GM20000 (cell line): ENCODE measurements at places on chromosomes 13 and 19.

GRCh38 chr13:102702965-102703725 is 8.3 kb upstream of the METTL21C start:
- DNase-seq: no peak

DNA sequence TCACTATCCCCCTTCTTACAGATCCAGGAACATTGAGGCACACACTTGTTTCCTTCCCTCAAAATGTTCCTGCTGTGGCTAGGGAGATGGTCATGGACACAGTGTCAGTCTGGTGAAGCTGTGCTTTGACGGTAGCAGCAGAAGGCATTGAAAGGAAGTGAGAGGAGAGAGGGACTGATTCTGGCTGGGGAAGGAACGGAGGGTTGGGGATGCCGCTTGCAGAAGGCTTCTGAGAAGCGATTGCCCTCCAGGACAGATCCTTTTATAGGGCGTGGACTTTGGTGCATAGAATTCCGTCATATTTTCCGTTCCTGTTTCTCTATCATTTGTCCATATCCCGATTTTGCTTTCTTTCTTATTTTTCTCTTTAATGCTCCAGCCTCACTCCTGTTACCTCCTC is 14.1 kb upstream of the MYH14 start:
- no peak for DNase-seq

DNA sequence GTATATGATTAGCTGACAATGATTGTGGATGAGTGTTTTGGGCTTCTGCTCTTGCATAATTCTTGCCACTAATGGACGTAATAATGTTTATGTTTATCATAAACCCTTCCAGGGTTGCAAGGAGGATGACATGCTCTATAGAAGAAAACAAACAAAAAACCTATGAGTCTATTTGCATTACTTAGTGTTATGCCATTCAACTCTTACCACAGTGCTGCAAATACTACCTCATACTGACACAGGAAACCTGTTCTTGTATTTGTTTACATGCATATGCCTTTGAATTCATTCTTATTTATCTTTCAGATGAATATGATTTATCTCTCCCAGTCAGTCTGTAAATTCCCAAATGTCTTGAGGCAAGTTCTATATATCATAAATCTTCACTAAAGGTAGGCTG is 39.6 kb upstream of the FREM2 start:
- no peak for DNase-seq

DNA sequence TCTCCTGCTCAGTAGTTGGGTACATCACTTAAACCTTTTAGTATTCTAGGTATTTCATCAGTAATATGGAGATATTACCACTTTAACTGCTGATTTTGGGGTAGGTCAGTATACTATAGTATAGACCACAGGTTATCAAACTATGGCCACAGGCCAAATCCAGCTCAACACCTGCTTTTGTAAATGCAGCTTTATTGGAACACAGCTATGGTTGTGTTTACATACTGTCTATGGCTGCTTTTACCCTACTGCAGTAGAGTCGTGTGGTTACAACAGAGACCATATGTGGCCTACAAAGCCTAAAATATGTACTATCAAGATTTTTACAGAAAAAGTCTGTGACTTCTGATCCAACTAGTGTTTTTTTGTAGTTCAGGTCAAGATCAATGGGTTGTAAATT is 10.3 kb downstream of the COG6 start:
- DNase-seq: no peak

DNA sequence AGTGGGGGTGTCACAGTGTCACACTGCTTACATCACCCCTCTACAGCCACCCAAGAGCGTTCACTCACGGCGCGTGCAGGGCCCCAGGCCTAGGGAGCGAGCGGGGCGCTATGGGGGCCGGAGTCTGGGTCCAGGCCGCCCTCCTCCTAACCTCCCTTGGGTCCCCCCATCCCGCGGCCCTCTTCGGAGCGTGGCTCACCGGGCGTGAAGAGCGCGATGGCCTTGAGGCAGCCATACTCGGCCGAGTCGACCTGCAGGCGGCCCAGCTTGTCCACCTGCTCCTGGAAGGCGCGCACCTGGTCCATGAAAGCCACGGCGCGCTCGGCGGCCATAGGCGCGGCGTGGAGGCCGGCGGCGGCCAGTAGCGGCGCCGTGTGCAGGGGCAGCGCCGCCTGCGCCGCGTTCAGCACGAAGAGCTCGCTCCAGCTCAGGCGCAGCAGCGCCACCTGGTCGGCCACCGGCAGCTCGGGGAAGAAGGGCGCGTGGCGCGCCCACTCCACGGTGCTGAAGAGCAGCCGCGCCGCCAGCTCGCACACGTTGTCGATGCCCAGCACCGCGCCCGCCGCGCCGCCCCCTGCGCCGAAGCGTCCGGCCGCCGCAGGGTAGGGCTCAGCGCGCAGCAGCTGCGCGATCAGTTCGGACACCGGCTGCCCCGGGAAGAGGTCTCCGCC is 9.4 kb downstream of the OCEL1 start:
- peak; percentile 89 for DNase-seq

DNA sequence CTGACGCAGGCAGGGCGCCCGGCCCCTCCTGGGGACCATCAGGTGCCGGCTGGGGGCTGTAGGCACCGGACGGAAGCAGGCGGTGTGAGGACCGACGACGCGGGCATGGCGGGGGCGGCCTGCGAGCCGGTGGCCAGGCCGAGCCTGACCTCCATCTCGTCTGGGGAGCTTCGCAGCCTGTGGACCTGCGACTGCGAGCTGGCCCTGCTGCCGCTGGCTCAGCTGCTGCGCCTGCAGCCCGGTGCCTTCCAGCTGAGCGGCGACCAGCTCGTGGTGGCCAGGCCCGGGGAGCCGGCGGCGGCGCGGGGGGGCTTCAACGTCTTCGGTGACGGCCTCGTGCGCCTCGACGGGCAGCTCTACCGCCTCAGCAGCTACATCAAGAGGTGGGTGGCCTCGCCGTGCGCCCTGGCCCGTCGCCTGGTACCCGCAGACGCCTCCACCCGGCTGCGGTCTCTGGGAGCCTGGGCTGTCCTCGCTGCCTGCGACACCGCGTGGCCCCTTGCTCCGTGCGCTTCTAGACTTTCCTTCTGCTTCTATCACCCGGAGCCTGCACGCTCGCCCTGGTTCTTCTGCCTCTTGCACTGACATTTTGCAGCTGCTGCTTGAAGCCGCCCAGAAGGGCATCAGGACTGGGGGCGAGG is 460 bp downstream of the MEDAG start:
- DNase-seq: no peak

DNA sequence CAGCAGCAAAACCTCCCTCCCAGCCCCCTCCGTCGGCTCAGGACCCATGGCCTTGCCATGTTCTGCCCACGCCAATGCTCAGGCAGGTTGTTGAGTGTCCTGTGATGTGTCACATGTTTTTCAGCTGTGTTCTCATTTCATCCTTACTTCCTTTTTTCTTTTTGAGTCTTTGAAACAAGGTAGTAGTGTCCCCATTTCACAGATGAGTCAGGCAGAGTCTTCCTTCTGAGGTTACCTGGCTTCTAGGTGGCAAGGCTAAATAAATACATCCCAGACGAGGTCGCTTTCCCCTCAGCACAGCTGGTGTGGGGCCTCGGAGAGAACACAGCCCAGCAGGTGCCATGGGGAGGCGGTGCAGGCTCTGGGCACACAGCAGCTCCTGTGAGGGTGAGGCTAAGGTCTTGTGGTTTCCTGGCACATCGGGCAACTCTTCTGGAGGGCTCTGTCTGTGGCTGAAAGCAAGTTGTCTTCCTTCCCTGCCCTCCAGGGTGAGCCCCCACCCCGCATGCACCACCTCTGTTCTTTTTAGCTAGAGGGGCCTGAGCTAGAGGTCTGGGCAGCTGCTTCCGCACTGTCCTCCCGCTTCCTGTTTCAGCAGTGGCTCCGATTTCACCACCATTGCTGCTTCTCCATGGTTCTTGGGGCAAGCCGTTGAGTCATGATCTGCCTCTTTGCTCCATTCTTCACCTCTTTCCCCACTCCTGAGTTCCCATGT is 15.1 kb downstream of the PRAM1 start:
- no peak for DNase-seq

DNA sequence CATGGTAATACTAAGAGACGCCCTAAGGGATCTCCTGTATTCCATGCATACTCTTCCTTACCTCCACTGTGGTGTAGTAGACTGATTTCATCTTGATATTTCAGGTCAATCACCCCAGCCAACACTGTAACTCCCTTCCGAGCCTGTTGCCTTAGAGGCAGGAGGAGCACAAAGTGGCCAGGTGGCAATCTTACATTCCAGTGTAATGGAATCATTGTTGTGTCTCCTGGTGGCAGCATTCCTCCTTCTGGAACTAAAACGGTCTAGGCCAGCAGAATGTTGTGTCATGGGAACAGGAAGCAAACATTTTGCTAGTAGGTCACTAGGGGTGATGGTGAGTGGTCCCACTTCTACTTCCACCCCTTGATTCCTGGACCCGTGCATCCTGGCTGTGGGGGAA is 405.7 kb upstream of the SLC10A2 start:
- no peak for DNase-seq

GRCh38 chr19:49536921-49537462 is 9.2 kb downstream of the RCN3 start:
- no peak for DNase-seq

GRCh38 chr13:106367361-106367971 is 168.0 kb downstream of the EFNB2 start:
- DNase-seq: no peak

GRCh38 chr19:39870171-39870971 is 24.2 kb upstream of the FBL start:
- DNase-seq: no peak

GRCh38 chr13:40503966-40504591 is 162.4 kb downstream of the FOXO1 start:
- DNase-seq: no peak

GRCh38 chr13:42100960-42101359 is 52.5 kb downstream of the DGKH start:
- DNase-seq: no peak

DNA sequence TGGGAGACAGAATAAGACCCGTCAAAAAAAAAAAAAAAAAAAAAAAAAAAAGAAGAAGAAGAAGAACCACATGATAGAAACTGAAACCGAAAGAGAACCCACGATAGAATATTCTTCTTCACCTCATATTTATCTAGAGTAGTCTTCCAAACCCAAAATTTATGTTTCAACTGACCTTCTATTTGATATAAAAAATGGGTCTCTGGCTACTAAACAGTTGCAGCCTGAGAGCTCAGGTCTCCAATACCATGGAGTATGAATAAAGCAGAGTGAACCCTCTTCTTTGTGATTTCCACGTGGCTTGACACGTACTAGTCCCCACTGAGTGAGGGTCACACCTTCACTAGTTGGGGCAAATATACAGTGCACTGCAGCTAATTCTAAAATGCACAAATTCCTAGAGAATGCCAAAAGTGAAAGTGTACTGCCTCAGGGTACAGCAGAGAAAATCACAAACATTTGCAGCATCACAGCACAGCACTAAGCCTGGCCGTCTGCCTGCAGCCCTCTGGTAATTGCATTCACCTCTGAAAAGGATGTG is 30.8 kb upstream of the RFC3 start:
- DNase-seq: peak; percentile 28

GRCh38 chr13:99507054-99507453 is 5.8 kb downstream of the TM9SF2 start:
- no peak for DNase-seq

DNA sequence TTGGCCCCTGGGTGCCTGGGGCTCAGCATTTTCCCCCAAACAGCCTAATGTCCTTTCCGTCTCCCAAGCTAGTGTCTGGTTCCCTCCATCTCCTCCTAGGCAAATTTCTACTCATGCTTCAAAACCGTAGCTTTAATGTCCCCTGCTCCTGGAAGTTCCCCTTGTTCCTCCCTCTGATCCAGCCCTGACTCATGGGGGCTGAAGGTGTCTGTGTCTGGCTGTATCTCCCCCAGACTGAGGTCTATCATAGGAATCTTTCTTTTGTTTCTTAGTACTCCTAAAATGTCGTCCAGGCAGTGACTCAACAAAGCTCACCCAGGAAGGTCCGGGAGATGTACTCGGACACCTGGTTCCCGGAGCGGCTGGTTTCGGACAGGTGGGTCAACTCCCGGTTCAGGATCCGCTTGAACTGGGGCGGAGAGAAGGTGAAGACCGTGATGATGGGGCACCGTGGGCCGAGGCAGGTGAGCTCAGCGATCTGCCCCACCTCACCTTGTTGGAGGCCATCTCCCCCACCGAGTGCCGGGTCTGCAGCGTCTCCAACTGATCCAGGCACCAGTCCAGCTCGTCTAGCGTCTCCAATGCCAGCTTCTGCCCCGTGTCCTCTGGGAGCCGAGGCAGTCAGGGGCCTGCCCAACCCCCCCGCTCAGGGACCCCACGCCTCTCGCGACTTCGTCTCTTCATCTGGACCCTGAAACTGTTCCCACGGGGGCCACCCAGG is 6.2 kb downstream of the PDE4C start:
- DNase-seq: no peak

GRCh38 chr13:28699246-28699645 is 19.5 kb downstream of the SLC46A3 start:
- DNase-seq: no peak

- DNase-seq: no peak
Measured at GRCh38 chr19:12967907-12968306, 1.5 kb upstream of the DAND5 start.

GRCh38 chr13:106299621-106300020 is 235.8 kb downstream of the EFNB2 start:
- DNase-seq: no peak

DNA sequence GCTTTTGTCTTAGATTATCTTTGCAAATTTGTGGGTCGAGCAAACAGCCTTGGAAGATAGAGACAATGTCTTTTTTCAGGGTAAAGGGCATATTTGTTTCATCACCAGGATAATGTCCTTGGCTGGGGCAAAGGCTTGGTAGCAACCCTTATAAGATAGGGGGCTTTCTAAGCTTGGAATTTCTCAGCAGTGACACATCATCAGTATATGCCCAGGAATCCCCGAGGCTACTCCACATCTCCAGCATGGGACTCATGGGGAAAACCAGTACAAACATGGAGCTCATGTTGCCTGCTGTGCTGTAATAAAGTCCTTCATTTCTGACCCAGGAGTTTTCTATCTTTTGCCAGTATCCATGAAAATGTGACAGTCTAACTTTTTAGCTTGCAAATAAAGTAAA is 77.1 kb downstream of the DCLK1 start:
- DNase-seq: no peak

GRCh38 chr19:16446724-16447368 is 24.9 kb downstream of the EPS15L1 start:
- peak; percentile 57 for DNase-seq

DNA sequence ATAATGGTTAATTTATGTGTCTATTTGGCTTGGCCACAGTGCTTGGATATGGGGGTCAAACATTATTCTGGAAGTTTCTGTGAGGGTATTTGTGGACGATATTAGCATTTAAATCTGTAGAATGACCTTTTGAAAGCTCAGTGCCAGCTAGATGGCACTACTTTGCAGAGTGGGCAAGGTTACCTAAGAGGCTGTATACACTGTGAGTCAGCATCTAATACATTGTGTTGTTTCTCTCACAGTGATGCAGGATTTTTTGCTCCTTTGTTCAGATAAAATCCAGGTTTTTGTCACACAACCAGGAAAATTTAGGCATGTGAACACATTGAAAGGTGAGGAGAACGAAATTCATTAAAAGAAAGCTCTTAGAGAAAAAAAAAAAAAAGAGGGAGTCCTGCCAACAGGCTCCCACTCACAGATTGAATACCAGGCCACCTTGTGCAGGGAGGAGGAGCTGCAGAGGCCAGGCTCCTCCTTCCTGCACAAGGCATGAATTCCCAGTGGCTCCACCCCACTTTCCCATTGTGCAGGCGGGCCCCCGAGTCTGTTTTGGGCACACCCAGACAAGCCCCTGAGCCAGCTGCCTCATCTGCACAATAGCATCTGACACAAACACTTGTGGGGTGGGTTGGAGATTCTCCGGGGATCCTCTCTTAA is 551.0 kb upstream of the ATXN8OS start:
- DNase-seq: no peak
